ENCODE measurements at places on chromosomes 7 and 10. TPM values are rescaled to one million over a fixed set of nuclear protein-coding genes. Genes with fewer than 3 reads are reported as not detected.

Gene FFAR4
- polyA plus RNA-seq, result 9.3 TPM

Gene GIMAP8
- polyA plus RNA-seq, result 12.1 TPM

Gene ARL5B
- 16.9 TPM for polyA plus RNA-seq

Gene CCDC146
- polyA plus RNA-seq, result 1.5 TPM

Gene PLPP4
- not detected for polyA plus RNA-seq

Gene C10orf90
- polyA plus RNA-seq, result 0.48 TPM

Gene HTR7
- polyA plus RNA-seq, result 0.06 TPM

Gene CALHM3
- not detected for polyA plus RNA-seq

Gene TCF7L2
- polyA plus RNA-seq, result 5.4 TPM

Measured in adipose tissue (tissue), 3 donors.